Stimulated activated naive CD4-positive, alpha-beta T cell treated with Interleukin-2 at 50 U/mL for 16 hours (primary cell): ENCODE measurements at places on chromosomes 1 and 21.

DNA sequence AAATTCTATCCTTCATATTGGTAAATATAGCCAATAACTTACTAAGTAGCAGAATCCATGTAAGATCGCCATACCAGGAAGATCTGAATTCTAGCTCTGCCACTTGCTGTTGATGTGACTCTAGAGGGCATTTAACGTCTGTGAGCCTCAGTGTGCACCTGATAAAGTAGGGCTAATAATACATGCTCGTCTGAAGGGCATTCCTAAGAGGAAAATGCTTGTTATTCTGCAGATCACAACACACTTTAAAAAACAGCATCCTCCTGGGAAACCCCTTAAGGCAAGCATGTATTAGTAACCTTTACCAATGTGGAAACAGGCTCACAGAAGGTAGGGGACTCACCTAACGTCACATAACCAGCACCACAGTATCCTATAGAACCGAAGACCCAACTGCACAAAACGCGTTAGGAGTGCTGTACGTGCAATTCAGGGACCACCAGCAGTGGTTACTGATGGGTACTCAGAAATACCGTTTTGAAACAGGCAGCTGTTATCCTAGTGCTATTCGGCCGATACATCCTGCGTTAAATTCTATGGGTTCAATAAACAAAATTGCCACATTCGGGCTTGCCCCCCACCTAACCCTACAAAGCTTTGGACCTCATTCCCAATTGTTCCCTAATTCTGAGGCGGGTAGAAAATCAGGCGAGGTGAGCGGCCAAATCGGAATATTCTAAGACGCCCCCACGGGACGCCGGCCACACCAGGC, 758 bp downstream of the DEPDC1 start:
- no peak for DNase-seq

- no peak for DNase-seq
Measured at GRCh38 chr1:55775007-55775406, 559.8 kb upstream of the USP24 start.

DNA sequence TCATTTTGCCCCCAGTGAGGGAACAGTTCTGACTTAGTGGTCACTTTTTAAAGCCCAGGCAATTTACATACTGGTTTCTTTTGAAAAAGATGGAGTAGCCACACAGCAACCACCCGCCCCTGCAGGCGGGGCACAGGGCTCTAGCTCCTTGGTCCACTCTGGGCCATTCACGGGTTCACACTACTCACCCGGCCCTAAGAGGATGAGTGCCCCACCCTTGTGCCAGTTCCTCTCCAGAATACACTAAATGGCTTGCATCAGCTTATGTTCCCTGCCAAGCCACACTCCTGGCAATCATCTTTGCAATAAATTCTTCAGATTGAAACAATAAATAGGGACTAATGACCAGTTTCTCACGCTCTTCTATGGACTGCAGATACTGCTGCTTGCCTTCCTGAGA, 15.7 kb upstream of the ATP13A2 start:
- DNase-seq = no peak

- no peak for DNase-seq
Measured at GRCh38 chr1:240732390-240732789, 120.4 kb upstream of the GREM2 start.

DNA sequence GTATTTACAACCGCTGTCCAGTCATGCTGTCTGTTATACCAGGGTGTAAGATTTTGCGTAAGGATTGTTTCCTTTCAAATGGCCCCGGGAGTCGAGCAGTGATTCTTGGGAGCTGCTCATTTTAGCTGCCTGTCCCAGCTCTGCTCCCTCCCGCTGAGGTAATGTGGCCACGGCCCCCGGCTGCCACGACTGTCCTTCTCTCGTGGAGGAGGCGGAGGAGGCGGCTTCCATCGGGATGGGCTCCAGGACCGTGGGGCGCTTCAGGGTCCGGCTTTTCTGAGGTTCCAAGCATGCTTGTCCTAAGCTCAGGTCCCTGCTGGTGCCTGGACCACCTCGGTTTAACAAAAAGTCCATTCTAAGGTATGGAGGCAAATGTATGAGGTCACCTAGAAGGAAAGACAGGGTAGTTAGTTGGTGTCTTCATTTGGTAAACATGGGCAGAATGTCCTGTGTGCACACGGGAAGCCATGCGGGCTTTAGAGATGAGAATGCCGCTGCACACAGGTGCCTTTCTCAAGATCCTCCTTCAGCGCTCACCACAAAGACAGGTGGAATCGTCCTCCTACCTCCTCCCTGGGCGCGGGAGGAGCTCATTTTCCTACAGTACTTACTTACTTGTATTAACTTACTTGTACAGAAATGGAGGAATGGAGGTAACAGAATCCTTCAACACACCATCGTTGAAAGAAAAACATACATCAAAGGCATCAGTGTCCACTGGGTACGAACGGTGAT, 145.9 kb downstream of the PCP4 start:
- DNase-seq = no peak

DNA sequence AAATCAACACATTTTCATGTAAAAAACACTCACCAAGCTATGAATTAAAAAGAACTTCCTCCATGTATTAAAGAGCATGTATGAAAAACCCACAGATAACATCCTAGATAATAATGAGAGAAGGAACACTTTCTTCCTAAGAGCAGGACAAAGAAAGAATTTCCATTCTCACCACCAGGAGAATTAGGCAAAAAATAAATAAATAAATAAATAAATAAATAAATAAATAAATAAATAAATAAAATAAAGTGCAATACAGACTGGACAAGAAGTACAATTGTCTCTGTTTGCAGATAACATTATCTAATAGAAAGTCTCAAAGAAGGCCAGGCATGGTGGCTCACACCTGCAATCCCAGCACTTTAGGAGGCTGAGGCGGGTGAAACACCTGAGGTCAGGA, 218.2 kb downstream of the BRINP3 start:
- DNase-seq = no peak

GRCh38 chr1:234656944-234657654, 47.1 kb upstream of the IRF2BP2 start:
- no peak for DNase-seq

DNA sequence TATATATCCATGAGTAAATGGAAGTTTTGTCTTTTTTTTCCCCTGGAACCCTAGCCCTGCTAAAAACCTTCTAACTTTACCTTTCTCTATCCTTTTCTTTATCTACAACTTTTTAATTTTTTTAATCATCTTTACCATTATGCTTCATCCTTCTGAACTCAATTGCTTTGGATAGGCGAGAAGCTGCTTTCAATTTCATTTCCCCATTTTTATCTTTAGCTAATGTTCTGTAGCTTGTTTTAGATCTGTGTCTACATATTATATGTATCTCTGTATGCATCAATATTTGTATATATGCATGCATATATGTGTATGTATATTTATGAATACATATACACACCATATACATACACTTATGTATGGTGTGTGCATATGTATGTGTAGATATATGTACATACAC, 57.4 kb downstream of the PTPRC start:
- no peak for DNase-seq

DNA sequence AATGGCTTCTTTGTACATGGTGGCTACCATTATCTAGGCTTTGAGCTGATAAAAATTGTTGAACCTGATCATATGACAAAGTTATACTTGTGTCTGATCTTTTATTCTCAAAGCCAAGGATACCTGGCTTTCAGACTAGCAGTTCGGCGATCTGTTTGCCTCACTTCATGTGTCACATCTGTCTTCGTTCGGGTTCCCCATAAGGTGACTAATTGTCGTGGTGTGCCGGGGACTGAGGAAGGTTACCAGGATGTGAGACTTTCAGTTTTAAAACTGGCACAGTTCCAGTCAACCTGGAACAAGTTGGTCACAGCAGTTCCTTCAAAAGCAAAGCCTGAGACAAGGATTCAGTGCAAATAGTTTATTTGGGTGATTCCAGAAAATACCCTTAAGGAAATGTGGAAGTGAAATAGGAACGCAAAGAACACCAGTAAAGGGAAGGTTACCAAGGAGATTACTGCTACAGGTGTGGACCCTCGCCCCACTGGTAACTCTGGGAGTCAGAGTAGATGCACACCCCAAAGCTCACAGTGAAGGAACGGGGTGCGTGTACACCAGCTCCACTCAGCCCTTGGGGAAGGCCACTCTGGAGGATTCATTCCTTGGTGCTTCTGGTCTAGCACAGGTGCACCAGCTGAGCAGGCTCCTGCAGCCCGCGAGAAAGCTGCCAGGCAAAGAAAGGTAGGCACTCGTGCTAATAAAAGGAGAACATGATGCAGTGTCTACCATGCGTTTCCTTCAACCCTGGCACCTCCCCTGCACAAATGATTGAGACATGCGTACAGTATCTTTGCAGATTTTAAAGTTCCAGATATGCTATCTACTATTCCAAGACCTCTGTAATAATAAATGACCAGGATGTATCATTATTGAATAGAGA, 69.0 kb downstream of the VWA5B1 start:
- DNase-seq = peak; percentile 47

- DNase-seq = no peak
Measured at GRCh38 chr21:21715266-21715969, 717.2 kb downstream of the NCAM2 start.

GRCh38 chr1:3638027-3638426, 11.9 kb downstream of the WRAP73 start:
- DNase-seq = no peak

- DNase-seq = no peak
Measured at GRCh38 chr1:177825276-177825901, 144.5 kb downstream of the SEC16B start.

- peak; percentile 33 for DNase-seq
Measured at GRCh38 chr1:154609398-154610380, 1.7 kb upstream of the ADAR start.

DNA sequence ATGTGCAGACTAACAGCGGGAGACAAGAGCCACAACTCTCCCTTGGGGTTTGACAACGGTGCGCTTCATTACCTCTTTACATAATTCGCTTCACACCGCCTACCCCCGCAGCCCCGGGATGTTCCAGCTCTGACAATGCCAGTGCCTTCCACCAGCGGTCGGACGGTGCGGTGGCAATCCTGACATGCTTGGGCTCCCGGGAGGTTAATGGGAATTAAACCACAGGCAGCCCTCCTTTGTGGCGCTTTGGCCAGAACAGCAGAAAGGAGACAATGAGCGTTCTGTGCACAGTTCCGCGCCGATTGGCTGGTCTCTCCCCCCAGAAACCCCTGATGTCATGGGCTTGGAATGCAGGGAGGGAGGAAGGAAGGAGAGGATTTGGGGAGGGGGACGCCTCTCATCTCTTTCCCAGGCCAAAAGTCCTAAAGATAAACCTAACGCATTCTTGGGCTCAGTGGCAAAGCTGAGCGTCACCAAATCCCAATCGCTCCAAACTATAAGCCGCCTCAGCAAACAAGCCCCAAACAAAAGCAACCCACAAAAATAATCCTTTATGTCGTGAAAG, 1.3 kb downstream of the CNN3 start:
- DNase-seq = no peak

DNA sequence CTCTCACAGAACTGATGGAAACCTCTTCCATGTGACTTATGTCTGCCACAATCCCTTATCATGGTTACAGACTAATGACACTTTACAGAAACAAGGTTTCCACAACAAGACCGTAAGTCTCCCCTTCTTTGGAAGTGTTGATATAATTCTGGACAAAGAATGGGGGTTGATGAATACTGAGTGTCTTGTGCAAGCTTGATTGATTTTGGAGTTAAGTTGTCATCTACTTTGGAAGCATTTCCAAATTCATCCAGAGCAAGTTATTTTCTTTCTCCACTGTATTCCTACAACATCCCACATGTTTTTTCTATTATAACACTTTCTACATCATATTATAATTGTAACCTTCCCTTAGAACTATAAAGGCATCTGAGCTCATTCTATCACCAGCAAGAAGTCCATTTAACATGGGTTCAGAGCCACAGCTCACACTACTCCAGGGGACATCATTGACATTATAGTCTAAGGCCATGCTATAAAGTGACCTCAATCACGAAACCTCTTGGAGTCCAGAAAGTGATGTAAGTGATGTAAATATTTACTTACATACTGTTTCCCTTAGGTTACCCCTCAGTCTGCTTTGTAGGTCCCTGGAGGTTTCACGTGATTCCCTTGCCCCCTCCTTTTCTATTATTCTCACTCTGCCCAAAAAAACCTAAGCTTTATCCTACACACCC, 125.7 kb upstream of the PBX1 start:
- DNase-seq = no peak

DNA sequence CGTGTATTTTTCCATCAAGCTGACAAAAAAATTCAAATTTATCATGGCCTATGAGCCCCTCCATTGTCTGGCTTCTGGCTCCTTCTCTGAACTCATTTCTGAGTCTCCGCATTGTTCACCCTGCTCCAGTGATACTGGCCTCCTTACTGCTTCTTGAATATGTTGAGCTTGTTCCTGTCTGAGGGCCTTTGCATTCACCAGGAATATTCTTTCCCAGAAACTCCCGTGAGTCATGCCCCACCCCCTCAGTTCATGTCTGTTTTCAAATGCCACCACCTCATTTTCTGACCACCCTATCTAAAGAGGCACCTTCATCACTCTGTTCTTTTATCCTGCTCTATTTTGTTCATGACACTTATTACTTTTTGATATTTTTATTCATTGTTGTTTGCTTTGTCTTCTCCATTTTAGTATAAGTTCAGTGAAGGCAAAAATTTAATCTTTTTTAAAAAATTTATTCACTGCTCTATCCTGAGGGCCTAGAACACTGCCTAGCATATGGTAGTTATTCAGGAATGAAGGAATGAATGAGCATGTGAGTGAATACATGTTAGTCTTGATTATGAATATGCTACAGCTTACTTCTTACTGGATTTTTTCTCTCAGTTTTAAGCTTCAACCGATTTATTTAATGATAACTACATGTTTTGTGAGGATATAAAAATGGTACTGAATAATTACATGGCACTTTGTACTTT, 140.4 kb upstream of the C1orf105 start:
- DNase-seq = no peak

DNA sequence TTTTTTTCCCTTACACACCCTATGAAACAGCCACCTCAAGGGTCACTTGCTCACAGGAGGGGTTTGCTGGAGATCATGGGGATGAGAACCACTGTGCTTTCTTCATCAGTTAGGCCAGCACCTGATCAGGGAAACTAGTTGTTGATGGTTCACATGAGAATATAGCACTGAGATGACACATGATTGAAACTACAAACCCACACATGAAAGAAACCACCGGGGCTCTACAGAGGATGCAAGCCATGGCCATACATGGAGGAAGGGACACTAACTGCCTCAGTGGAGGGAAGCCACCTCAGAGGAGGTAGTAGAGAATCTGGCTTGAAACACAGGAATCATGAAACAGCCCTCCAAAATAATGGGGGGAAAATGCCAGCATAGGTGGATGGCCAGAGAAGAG, 63.2 kb downstream of the PRKAB2 start:
- no peak for DNase-seq

DNA sequence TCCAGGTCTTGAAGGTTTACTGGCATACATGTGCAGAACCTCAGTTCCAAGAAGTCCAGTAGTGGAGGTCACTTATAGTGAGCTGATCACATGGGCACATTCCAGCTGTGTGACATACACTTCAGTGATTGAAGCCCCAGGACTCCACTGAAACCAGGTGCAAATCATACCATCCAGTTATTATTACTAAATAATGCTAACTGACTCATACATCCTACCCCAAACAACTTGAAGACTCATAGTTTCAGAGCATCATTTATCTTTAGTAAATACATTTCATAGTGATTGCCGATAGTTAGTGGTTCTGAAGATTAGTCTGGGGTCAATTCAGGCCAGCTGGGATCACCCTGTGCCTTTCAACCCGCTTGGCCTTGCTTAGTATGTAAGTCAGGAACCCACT, 137.9 kb upstream of the UBE2U start:
- DNase-seq = no peak

- no peak for DNase-seq
Measured at GRCh38 chr1:150791585-150791984, 16.5 kb downstream of the CTSK start.

GRCh38 chr1:157193702-157194391, 55.7 kb upstream of the ETV3 start:
- peak; percentile 5 for DNase-seq

- DNase-seq = no peak
Measured at GRCh38 chr1:230030122-230030821, 36.8 kb upstream of the GALNT2 start.
